ENCODE measurements at places on chromosomes 2 and 18.
A peak's percentile ranks its signal among the peaks of the same experiment; 100 is the strongest.

DNA sequence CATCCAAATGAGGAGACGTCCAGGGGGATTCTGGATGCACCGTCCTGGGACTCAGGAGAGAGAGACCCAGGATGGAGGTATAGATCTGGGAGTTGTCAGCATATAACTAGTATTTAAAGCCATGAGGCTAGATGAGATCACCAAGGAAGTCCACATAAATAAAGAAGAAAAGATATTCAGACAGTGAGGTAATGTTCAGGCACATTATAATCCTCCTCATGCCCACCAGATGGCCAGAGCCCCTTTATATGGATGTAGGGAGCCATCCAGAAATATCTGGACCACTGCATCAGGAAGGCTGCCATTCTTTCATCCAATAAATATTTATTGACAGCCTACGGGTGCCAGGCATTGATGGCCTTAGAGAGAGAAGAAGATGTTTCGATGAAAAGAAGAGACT, 21.2 kb upstream of the NCKAP5 start:
- no peak for DNase-seq

GRCh38 chr2:88671786-88672427, 19.6 kb upstream of the RPIA start:
- peak; percentile 72 for DNase-seq

GRCh38 chr2:114108824-114109416, 219.0 kb downstream of the ACTR3 start:
- no peak for DNase-seq

GRCh38 chr2:188984680-188985079, 10.5 kb downstream of the COL3A1 start:
- DNase-seq = no peak

GRCh38 chr2:239946562-239946863, 78.6 kb downstream of the NDUFA10 start:
- no peak for DNase-seq

DNA sequence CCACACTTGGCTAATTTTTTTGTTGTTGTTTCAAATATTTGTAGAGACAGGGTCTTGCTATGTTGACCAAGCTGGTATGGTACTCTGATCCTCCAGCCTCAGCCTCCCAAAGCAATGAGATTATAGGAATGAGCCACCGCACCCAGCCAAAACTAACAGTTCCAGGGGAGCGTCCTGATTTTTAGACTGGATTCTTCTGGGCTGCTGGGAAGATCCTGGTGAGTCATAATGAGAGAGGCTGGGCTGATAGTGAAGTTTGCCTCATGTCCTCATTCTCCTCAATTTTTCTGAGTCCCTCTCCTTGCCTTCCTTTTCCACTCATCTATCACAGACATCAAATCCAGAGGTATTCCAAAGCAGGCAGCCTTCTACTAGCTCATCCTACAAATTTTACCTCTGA, 81.3 kb downstream of the VSNL1 start:
- no peak for DNase-seq

GRCh38 chr2:105812180-105813044, 67.7 kb downstream of the NCK2 start:
- peak; percentile 80 for DNase-seq

DNA sequence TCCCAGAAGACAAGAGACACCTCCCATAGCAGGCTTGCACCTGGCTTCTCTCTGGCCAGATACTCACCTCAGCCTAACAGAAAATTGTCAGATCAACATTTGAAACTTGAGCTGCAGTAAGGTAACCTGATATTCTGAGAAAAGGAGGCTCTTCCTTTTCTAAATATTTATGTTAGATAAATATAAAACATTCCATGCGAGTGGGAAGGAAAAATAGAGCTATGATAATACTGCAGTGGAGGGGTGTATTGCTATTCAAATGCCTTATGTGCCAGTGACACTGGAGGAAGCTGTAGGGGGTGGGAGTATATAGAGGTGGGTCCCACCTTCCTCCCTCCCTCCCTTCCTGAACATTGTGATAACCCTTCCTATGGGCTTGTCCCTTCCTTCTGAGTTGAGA, 515.5 kb upstream of the CHAC2 start:
- DNase-seq = no peak

DNA sequence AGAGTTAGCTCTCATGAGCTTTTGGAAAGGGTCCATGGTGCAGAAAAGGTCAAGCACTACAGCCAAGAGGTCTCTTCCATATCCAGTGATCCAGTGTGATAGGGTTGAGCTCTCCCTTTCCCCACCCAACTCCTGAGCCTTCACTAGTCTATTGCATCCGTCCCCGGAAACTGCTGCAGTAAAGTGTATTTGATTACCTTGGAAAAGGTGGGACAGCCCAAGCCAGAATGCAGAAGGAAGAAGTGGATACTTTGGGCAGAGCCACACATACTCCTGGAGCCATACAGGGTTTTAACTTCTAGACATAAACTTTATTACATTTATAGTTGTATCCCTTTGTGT, 3.6 kb downstream of the PNKD start:
- no peak for DNase-seq

GRCh38 chr18:3901811-3902210, 451.8 kb downstream of the TGIF1 start:
- no peak for DNase-seq

- DNase-seq = no peak
Measured at GRCh38 chr2:219438453-219438852, 3.8 kb downstream of the SPEG start.

DNA sequence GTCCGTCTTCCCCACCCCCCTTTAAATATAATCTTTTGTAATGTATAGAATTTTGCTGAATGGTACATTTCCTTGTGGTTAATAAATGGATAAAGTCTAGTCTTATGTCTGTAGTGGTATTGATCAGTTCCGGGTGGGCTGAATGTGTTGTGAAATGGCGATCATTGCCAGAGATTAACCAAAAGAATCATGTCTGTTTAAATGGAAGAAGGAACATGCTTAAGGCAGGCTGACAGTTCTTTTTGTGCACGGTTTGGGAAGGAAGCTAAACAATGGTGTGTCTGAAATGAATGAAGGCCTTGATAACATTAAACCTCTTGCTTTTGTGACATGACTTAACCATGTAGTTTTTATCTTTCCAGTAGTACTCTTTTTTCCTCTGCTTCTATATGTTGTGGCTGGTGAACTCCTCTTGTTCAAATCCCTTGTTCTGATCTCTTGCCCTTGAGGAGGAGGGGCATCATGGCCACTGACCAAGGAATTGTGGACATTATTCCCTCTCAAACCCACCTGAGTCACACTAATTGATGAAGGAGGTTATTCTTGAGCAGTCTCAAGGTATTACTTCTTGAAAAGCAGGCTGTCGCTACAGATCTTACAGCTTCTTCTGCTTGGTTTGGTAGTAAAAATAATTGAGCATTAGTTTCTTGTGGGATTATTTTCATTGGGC, 1.7 kb downstream of the ACVR2A start:
- DNase-seq = peak; percentile 24

- no peak for DNase-seq
Measured at GRCh38 chr2:16425462-16426336, 239.9 kb downstream of the CYRIA start.

DNA sequence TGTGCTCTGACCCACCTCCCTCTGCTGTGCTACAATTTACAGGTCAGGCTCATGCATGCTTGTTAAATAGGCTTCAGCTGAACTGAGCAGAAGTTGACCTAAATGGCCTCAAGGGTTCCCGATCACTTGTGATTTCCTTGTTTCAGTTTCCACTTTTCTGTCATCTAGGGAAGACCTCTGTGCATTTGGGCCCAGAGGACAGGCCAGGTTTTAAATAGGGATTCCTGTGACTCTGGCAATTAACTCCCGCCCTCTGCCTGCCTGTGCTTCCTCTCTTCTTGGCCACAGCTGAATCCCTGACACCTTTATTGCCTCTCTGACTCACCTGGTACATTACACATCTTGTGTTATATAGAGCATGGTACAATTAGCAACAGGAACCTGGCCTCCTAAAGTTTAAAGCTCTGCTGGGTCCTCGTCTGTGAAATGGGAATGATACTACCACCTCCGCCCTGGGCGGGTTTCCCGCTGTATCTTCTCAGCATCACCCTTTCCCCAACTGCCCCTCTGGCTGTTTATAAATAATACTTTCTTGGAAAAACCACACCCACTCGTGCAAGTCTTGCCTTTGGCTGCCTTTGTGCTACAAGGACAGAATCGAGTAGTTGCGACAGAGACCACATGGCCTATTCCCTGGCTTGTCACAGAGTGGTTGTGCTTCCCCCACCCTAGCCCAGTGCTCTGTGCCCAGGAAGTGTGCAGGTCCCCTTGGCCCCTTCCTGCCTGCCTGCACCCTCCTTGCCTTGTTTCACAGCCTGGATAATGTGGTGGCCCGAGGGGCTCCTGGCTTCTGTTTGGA, 7.9 kb downstream of the CABLES1 start:
- no peak for DNase-seq

GRCh38 chr2:157431176-157431575, 12.7 kb downstream of the CYTIP start:
- no peak for DNase-seq
